ENCODE measurements at places on chromosomes 7 and 10. TPM values are rescaled to one million over a fixed set of nuclear protein-coding genes. Genes with fewer than 3 reads are reported as not detected.

ATP5MK gene
- total RNA-seq, result 163 TPM

GIMAP8 gene
- total RNA-seq, result under 0.01 TPM

INSYN2A gene
- under 0.01 TPM for total RNA-seq

NRG3 gene
- under 0.01 TPM for total RNA-seq

PRSS37 gene
- total RNA-seq, result not detected

CELF2 gene
- total RNA-seq, result 2.7 TPM

ADAMTS14 gene
- 2.2 TPM for total RNA-seq

TBX20 gene
- 16.0 TPM for total RNA-seq

CPVL gene
- 1.1 TPM for total RNA-seq

STEAP2 gene
- 1.8 TPM for total RNA-seq

CC2D2B gene
- not detected for total RNA-seq

HOXA4 gene
- not detected for total RNA-seq

LSM5 gene
- total RNA-seq, result 8.5 TPM

WNT2 gene
- 21.7 TPM for total RNA-seq

RPEL1 gene
- not detected for total RNA-seq

ASCC1 gene
- 27.1 TPM for total RNA-seq

COL26A1 gene
- not detected for total RNA-seq

CASD1 gene
- total RNA-seq, result 12.9 TPM

VAX1 gene
- total RNA-seq, result not detected

AKR1D1 gene
- not detected for total RNA-seq

TEX47 gene
- not detected for total RNA-seq

CYP2C19 gene
- total RNA-seq, result not detected

PAPOLB gene
- under 0.01 TPM for total RNA-seq

PRPS1L1 gene
- total RNA-seq, result not detected

DOCK1 gene
- total RNA-seq, result 84.5 TPM

HYAL4 gene
- total RNA-seq, result 1.3 TPM

OR2A12 gene
- not detected for total RNA-seq

ABCB1 gene
- 2.4 TPM for total RNA-seq

SPAM1 gene
- not detected for total RNA-seq

CYP26C1 gene
- not detected for total RNA-seq

TAF5 gene
- 7.7 TPM for total RNA-seq

SFMBT2 gene
- 1.0 TPM for total RNA-seq

ZFYVE27 gene
- 24.9 TPM for total RNA-seq

EBLN1 gene
- not detected for total RNA-seq

TLL2 gene
- total RNA-seq, result not detected

PKD2L1 gene
- not detected for total RNA-seq

FAM131B gene
- 1.1 TPM for total RNA-seq

LANCL2 gene
- 30.4 TPM for total RNA-seq

CD36 gene
- total RNA-seq, result 8.8 TPM

HKDC1 gene
- 0.14 TPM for total RNA-seq

PTF1A gene
- not detected for total RNA-seq

POLR3A gene
- total RNA-seq, result 28.6 TPM

TMEM270 gene
- total RNA-seq, result not detected

HMX2 gene
- not detected for total RNA-seq

PPP1R9A gene
- 0.14 TPM for total RNA-seq

NPTX2 gene
- total RNA-seq, result 4.3 TPM

BUD31 gene
- total RNA-seq, result 133 TPM
